GM12891 (cell line): ENCODE measurements at places on chromosomes 6 and 20.

- DNase-seq = no peak
These were observed 44.1 kb upstream of the CTAGE9 start for GRCh38 chr6:131754715-131755567.

DNA sequence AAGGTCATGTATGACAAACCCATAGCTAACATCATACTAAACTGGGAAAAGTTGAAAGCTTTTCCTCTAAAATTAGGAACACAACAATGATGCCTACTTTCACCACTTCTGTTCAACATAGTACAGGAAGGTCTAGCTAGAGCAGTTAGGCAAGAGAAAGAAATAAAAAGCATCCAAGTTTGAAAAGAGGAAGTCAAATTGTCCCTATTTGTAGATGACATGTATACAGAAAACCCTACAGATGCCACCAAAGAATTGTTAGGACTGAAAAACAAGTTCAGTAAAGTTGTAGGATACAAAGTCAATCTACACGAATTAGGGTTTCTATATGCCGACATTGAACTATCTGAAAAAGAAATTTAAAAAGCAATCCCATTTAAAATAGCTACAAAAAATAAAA is 89.4 kb upstream of the GLP1R start:
- no peak for DNase-seq

DNA sequence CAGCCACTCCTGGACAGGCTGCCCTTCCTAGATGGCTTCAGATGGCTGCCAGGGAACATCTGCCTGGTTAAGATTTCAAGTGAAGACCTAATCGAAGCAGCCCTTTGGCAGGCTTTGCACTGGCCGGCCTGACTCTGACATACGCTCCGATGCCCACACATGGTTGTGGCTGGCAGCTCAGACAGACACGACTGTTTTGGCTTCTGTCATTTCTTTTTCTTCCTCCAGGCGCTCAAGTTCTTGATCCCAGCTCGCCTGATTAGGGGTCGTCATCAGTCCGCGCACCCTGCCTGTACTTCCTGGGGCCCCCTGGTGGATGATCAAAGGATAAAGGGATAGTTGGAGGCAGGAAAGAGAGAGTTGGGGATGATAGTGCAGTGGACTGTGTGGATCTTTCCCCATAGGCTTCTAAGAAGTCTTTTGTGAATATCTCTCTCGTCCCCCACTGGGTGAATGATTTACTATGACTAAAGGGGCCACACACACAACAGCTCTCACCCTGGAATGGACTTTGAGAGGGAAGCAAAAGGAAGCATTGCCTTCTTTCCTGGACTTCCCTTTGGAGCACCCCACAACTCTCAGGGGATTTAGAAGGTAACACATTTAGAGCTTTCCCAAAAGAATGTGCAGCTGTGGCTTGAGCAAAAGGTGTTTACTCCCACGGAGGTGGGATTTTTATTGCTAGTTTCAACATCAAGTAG is 21.4 kb upstream of the TRAM2 start:
- DNase-seq = no peak

GRCh38 chr20:36384022-36384619 is 78.0 kb downstream of the DLGAP4 start:
- peak; percentile 42 for DNase-seq

- no peak for DNase-seq
These were observed 304.6 kb upstream of the AGPAT4 start for GRCh38 chr6:161578478-161578877.

DNA sequence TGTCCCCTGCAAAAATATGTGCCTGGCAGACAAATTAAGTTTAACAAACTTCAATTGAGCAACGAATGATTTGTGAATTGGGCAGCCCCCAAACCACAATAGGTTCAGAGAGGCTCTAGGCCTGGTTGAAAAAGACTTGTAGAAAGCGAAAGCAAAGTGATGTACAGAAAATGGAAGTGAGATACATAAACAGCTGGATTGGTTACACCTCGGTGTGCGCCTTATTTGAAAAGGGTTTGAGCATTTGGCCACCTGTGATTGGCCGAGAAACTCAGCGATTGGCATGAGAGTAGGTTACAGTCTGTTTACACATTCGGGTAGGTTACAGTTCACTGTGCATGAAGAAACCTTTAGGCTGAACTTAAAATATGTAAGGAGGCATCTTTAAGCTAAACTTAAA is 136.9 kb downstream of the CD83 start:
- peak; percentile 29 for DNase-seq

DNA sequence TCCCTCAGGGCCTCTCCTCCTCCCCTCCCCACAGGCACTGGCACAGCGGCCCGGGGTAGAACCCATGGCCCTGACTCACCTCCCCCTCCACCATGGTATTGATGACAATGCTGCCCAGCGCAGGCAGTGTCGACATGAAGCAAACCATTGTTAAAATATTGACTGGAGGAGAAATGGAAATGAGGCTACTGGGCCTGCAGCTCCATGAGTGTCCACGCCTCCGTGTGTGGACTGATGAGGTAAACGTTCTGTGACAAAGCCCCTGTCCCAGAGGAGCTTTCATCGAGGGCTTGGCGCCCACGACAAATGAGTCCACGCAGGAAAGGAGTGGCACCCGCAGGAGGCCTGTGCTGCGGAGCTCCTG is 402.7 kb downstream of the TAF4 start:
- DNase-seq = no peak

DNA sequence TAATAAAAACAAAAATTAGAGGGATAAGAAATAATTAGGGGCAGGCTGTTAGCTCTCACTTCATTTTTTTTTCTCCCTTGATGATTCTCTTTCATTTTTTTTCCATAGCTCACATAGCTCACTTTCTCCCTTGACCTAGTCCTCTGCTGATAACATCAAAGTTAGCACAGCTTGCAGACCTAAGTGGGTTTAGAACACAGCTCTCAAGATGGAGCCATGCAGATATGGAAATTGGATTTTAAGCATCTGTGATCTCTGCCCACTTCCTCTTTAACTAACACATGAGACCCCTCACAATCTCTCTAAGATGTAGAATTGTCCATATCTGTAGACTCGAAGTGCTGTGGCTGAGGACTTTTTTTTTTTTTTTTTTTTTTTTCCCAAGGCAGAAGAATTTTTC is 257.1 kb downstream of the SOX4 start:
- no peak for DNase-seq
